ENCODE measurements at places on chromosomes 13 and 19. TPM values are rescaled to one million over a fixed set of nuclear protein-coding genes. Genes with fewer than 3 reads are reported as not detected.

The PSG3 gene
- not detected for total RNA-seq

The TEX29 gene
- total RNA-seq, result not detected

The SPACA4 gene
- total RNA-seq, result not detected

The EFNA2 gene
- total RNA-seq, result not detected

The GRIK5 gene
- total RNA-seq, result not detected

The LGALS4 gene
- total RNA-seq, result not detected

The PRR36 gene
- total RNA-seq, result not detected

The SOX1 gene
- not detected for total RNA-seq

The ZNF536 gene
- not detected for total RNA-seq

The MATK gene
- total RNA-seq, result not detected

The ZNF567 gene
- 5.3 TPM for total RNA-seq

The ZGLP1 gene
- not detected for total RNA-seq

The NLRP11 gene
- not detected for total RNA-seq

The SLC25A41 gene
- not detected for total RNA-seq

The UNC13A gene
- 0.18 TPM for total RNA-seq

The GSX1 gene
- not detected for total RNA-seq

The SIGLECL1 gene
- total RNA-seq, result not detected

The NPHS1 gene
- total RNA-seq, result not detected

The CCDC169 gene
- 0.54 TPM for total RNA-seq

The IL4I1 gene
- 0.36 TPM for total RNA-seq

The SYDE1 gene
- total RNA-seq, result 19.4 TPM

The NLRP13 gene
- not detected for total RNA-seq

The ZNF765 gene
- 18.1 TPM for total RNA-seq

The DUS3L gene
- total RNA-seq, result 14.2 TPM

The DACT3 gene
- total RNA-seq, result 1.6 TPM

The MAMSTR gene
- 0.18 TPM for total RNA-seq

The SYNE4 gene
- total RNA-seq, result not detected

The PEAK3 gene
- total RNA-seq, result under 0.01 TPM

The UQCRFS1 gene
- 40.0 TPM for total RNA-seq

The FAM216B gene
- not detected for total RNA-seq

The LYL1 gene
- total RNA-seq, result 0.28 TPM

The UBE2L5 gene
- total RNA-seq, result 0.18 TPM

The FSD1 gene
- total RNA-seq, result 17.4 TPM

The LILRB3 gene
- not detected for total RNA-seq
